ENCODE measurements at places on chromosomes 6 and 20.

- DNase-seq: no peak
Observed at GRCh38 chr20:33570743-33571142, 80.8 kb downstream of the CBFA2T2 start.

- no peak for DNase-seq
Observed at GRCh38 chr20:32465092-32465900, 107.2 kb downstream of the ASXL1 start.

DNA sequence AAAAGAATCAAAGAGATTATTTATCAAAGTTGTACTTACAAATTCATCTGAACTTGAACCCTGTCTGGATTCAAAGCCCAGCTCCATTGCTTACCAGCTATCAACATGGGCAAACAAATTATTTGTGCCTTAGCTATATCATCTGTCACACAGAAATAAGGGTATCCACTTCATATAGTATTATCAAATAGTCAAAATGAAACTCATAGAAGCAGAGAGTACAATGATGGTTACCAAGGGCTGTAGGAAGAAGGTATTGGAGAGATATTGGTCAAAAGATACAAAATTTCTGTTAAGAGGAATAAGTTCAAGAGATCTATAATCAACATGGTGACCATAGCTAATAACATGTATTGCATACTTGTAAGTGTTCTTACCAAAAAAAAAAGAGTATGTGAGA, 87.8 kb upstream of the CCDC28A start:
- no peak for DNase-seq

DNA sequence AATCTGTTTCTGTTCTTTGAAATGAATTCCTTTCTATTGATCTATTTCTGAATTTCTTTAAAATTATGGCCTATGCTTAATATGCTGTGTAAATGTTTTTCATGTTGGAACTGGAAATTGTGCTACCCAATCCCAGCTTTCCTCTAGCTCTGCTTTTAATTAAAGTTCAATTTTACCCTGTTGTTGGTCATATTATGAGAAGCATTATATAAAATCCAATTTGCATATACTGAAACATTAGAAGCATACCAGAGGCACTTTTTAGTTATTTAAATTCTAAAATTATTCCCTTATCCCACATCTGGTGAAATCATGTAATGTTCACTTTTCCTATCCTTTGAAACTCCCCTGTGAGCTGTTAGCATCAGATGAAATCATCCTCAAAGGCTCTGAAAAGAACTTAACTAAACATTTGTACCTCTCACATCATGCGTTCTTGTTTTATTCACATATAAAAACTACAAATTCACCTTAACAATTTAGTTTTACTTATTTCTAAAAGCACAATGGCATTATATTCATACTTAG, 160.6 kb upstream of the COL21A1 start:
- DNase-seq: no peak

DNA sequence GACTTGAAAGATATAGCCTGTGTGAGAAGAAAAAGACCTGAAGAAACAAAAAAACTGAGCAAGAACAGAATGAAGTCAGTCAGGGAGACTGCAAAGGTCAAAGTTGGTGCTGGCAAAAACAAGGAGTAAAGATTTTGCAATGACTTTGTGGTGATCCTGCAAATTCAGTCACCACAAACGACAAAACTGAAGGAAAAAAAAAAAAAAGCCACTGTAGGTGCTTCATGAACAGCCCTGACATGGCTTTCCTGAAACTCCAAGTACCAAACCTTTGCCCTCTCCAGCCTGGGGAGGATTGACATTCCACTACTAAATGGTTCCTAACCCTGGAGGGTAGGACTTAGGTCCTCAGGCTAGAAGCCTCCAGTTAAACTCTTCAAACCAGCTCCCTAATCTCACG, 114.7 kb upstream of the BEND3 start:
- no peak for DNase-seq

- DNase-seq: no peak
Observed at GRCh38 chr6:134503585-134504281, 185.8 kb upstream of the SGK1 start.

- DNase-seq: no peak
Observed at GRCh38 chr6:111563581-111563980, 42.1 kb downstream of the TRAF3IP2 start.

- DNase-seq: no peak
Observed at GRCh38 chr20:40706977-40707582, 18.0 kb upstream of the MAFB start.

- no peak for DNase-seq
Observed at GRCh38 chr6:13725052-13725451, 13.4 kb upstream of the RANBP9 start.

GRCh38 chr6:146028252-146028795, 538 bp upstream of the GRM1 start:
- DNase-seq: peak; percentile 15

- DNase-seq: no peak
Observed at GRCh38 chr6:95690328-95690727, 113.0 kb downstream of the MANEA start.

DNA sequence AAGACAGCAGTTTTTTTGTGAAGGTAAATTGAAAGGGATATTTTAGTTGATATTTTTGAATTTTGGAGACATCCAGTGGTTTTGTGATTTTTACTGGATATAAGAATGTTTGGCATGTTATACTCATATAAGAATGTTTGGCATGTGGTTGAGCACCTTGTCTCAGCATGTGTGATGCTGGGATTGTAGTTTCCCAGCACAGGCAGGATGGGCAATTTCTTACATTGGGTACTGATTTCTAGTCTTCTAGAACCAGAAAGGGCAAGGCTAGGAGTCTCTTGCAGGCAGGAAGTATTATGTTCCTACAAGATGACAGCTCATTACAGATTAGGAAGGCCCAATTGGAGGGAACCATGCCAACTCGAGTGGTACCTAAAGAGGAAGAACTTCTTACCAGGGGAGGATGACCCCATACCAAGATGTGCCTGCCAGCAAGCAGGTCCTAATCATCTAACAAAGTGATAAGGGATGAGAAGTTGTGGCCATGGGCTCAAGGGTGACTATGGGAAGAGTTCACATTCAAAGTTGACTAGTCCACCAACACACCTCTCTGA, 377.8 kb downstream of the UTRN start:
- no peak for DNase-seq

GRCh38 chr6:38443352-38444144, 196.2 kb downstream of the BTBD9 start:
- DNase-seq: no peak
